Urinary bladder (tissue), 4 donors: ENCODE measurements at places on chromosomes 16 and 17. TPM values are rescaled to one million over a fixed set of nuclear protein-coding genes. Genes with fewer than 3 reads are reported as not detected.

The CORO1A gene
- 9.6 TPM for total RNA-seq

The ATP2A3 gene
- total RNA-seq: 7.1 TPM

- DNase-seq: no peak
Measured at GRCh38 chr17:80259457-80260068, 1.1 kb upstream of the RNF213 start.

DNA sequence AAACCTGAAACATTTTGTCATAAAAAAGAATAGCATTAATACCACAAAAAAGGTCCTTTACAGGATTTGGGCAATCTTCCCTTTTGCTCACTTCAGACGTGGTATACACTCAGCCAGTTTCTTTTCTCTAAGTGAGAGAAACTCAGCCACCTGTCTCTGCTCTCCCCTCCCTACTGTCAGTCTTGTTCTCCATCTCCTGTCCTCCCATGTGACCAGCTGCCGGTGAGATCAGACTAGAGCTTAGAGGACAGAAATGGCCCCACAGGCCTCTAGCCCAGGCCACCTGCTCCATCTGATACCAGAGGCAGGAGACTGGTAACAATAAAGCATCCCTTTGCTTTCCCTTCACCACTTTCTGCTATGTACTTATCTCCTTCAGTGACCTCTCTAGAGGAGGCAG lies 34.9 kb downstream of the CMC2 start:
- no peak for DNase-seq

GRCh38 chr17:35293151-35293847 lies 50.4 kb downstream of the SLFN5 start:
- DNase-seq: no peak

DNA sequence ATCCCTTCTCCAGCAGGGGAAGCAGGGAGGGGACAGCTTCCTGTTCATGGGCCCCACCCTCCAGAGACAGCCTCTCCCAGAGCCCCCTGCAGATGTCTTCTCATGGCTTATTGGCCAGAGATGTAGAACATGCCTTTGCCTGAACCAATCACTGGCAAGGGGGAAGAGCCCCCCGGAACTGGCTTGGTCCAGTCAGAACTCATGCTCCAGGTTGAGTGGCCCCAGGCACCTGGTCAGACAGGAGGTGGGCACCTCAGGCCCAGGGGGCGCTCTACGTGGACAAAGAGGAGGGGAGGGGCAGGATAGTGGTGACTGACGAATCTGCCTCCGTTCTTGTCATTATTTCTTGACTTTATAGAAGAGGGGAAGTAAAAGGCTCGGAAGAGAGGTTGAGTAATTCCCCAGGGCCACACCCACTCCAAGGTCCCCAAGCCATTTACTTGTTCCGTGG lies 23.6 kb downstream of the RAB11FIP4 start:
- DNase-seq: no peak

DNA sequence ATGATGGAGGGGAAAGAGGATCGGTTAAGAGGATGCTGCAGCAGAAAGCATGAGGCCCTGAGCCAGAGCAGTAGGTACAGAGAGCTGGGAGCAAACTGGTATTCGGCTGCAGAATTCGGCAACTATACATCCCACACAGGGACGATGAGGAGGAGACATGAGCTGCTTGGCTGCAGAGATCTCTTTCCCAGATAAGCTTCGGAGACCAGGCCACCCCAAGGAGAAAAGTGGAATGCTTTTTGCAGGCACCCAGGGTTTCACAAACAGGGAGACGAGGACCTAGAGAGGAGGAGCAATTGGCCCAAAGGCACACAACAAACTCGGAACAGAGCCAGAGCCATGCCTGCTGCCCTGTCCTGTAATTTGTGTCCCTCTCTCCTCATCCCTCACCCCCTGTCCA lies 62.0 kb downstream of the TMEM132E start:
- no peak for DNase-seq
